ENCODE measurements at places on chromosomes 2 and 18.

DNA sequence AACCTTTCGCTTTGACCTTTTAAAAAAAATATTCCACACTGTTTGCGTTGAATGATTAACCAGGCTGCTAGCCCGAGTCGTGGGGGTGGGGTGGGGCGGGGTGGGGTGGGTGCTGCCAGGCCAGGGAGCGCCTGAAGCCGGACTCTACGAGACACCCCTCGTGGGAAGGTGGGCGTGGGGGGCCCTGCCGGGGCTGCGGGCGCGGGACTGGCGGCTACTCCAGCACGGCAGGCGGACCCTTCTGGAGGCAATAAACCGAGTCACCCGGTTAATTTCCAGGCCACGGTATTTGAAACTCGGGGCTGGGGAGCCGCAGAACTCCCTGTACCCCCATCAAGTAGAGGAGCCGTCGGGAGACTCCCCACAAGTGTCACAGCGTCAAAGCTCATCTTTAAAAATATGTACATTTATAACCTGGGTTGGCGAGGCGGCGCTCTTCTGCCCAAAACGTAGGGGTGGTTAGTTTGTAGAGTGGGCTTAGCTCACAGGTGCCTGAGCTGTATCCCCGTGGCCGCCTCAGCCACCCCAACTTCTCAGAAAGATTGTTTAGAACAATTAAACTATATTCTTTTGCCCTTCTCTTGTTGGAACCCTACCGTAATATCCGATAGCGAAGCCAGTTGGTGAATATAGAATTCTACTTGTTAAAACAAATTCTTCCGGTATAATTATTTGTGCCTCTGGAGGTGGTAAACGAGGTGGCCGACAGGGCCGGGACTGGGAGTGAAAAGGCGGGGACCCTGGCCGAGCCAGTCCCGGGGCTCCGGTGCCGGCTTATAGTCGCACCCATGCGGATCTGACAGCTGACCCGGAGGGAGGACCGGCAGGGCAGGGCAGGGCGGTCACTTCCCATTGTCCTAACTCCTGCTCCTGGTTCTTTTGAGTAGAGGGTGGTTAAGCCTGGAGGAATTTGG lies 1.4 kb downstream of the B3GNT2 start:
- DNase-seq, result peak; percentile 13

DNA sequence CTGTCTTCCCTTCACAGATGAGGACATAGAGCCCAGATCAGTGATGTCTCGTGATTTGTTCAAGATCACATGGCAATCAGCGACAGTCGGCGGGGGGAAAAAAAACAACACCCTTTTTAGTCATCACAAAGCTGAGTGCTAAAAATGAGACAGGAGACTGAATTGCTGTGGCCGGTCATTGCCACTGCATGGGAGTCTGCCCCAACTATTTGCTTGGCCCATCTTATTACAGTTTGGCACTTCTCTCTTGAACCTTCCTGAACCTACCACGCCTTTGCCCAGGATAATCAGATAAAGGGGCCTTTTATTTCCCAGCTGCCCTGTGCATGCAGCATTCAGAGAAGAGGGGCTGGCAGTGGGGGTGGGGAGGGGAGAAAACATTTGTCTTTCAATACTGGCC lies 42.7 kb downstream of the SETBP1 start:
- DNase-seq, result no peak

GRCh38 chr18:55878224-55878623 lies 290.2 kb upstream of the TCF4 start:
- DNase-seq, result no peak

- no peak for DNase-seq
These were observed 186.0 kb downstream of the GULP1 start for GRCh38 chr2:188477564-188478103.

- no peak for DNase-seq
These were observed 349.5 kb downstream of the IRS1 start for GRCh38 chr2:226450141-226450540.

GRCh38 chr2:195238379-195238778 lies 418.6 kb upstream of the SLC39A10 start:
- DNase-seq, result no peak
